ENCODE measurements at places on chromosomes 1 and 21.

- no peak overlapping the region for H3K27ac ChIP-seq
- H3K4me1 ChIP-seq, result peaks cover 3% of the 10 kb centered on the region
- no peak overlapping the region for H3K4me3 ChIP-seq
- H3K36me3 ChIP-seq, result no peaks in the 10 kb centered on the region
- H3K27me3 ChIP-seq, result peaks cover 20% of the 10 kb centered on the region
- DNase-seq, result no peak
Observed at GRCh38 chr1:39694026-39694425, 2.8 kb upstream of the HPCAL4 start.

- peaks cover 30% of the 10 kb centered on the region for H3K4me1 ChIP-seq
- DNase-seq, result no peak
- peak overlapping the region; percentile 84 for H3K27ac ChIP-seq
- H3K4me3 ChIP-seq, result no peak overlapping the region
- H3K27me3 ChIP-seq, result no peaks in the 10 kb centered on the region
Observed at GRCh38 chr1:246609632-246610031, 43.4 kb downstream of the CNST start.

DNA sequence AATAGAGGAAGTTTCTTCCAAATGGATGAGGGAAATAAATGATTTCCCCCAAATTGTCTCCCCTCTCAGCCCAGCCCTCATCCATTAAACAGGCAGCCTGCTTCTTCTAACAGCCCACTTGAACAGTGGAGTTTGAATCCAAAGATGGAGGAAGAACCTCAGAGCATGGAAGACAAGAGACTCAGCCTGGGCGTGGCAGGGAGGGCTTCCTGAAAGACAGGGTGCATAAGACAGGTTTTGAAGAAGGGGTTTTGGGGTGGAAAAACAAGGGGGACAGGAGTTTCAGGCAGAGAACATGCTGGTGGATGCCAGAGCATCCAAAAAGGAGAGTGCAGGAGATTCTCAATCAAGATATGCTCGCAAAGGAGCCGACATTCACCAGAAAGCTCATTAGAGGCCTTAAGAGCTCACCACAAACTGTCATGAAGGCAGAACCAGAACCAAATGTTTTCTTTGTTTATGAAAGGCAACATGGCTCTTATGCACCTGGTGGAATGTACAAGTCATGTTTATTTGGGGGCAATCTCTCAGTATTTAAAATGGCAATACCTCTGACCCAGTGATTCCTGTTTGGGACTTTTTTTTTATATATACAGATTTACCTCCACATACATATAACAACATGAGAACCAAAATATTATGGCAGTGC is 26.5 kb upstream of the TSPEAR start:
- no peak for DNase-seq
- no peak overlapping the region for H3K4me3 ChIP-seq
- H3K4me1 ChIP-seq, result no peaks in the 10 kb centered on the region
- H3K36me3 ChIP-seq, result no peaks in the 10 kb centered on the region
- no peaks in the 10 kb centered on the region for H3K27me3 ChIP-seq

- H3K4me3 ChIP-seq, result no peak overlapping the region
- no peak overlapping the region for H3K27ac ChIP-seq
- H3K36me3 ChIP-seq, result no peaks in the 10 kb centered on the region
- no peaks in the 10 kb centered on the region for H3K27me3 ChIP-seq
Observed at GRCh38 chr1:118337346-118337745, 152.3 kb upstream of the SPAG17 start.

- H3K36me3 ChIP-seq, result no peaks in the 10 kb centered on the region
- no peak for DNase-seq
- H3K27ac ChIP-seq, result no peak overlapping the region
Observed at GRCh38 chr1:154014154-154014907, 23.8 kb downstream of the RPS27 start.

DNA sequence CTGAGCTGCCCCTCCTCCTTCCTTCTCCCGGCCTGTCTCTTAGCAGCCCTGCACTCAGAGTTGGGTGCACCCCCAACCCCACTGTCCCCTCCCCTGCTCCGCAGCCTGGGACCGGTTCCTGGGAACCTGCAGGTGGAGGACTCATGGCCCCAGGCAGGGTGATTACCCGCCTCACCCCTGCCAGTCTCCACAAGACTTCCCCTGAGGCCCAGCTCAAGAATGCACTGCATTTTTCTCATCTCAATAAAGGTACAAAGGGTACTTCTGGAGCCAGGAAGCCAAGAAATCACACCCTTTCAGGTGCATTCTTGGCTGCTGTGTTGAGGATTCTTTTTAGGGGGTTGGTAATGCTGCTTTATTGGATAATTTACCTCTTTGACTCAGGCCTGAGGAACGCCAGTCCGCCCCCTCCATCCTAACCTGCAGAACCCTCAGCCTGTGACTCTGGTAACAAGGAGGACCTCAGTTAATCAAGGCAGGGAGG is 126.3 kb upstream of the TMPRSS2 start:
- H3K27ac ChIP-seq, result peak overlapping the region; percentile 79
- peaks cover 28% of the 10 kb centered on the region for H3K4me1 ChIP-seq
- no peak overlapping the region for H3K4me3 ChIP-seq
- H3K36me3 ChIP-seq, result no peaks in the 10 kb centered on the region
- no peak for DNase-seq

DNA sequence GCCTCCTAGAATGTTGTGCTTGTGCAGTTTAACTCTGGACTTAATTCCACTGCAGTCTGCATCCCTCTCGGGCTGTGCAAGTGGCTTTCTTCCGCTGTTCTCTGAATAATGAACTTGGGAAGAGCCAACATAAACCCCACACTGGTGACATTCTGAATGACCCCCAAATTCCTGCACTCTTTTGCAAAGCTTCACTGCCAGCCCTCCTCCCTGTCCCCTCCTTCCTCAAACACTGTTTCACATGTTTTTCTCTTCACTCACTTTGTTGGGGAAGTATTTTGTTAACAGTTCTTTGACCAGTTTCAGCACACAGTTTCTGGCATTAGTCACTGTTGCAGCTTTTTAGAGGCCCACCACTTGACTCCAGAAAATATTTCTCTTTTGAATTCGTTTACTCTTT is 39.7 kb downstream of the GNG12 start:
- no peak overlapping the region for H3K4me3 ChIP-seq
- H3K27ac ChIP-seq, result no peak overlapping the region
- peaks cover 29% of the 10 kb centered on the region for H3K4me1 ChIP-seq
- H3K36me3 ChIP-seq, result no peaks in the 10 kb centered on the region
- DNase-seq, result no peak

Measured in Panc1 (cell line).